Breast epithelium (tissue), 4 donors: ENCODE measurements at places on chromosomes 4 and X. TPM values are rescaled to one million over a fixed set of nuclear protein-coding genes. Genes with fewer than 3 reads are reported as not detected.

- DNase-seq, result no peak
- H3K27me3 ChIP-seq, result no peaks in the 10 kb centered on the region
- H3K36me3 ChIP-seq, result no peaks in the 10 kb centered on the region
Observed at GRCh38 chr4:121472937-121473721, 92.3 kb upstream of the QRFPR start.

GRCh38 chr4:10188400-10189004 is 71.9 kb upstream of the WDR1 start:
- no peaks in the 10 kb centered on the region for H3K36me3 ChIP-seq
- no peaks in the 10 kb centered on the region for H3K27me3 ChIP-seq
- H3K4me3 ChIP-seq, result no peak overlapping the region
- H3K27ac ChIP-seq, result no peak overlapping the region

DNA sequence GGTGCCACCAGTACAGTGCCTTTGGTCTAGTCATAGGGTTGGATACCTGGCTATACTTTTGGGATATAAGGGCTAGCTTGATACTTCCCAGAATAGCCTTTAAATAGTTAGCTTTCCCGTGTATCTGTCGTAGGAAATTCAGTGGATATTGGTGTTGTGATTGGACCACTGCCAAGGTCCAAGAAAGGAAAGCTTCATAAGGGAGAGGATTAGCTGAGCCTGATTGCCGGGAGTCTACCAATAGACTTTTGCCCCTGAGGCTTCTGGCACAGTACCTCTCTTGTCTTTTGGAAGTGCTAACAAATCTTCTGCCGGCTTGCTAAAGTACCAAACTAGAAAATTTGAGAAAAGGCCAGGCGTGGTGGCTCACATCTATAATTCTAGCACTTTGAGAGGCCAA is 350.6 kb downstream of the CHIC1 start:
- no peak for DNase-seq
- no peaks in the 10 kb centered on the region for H3K4me1 ChIP-seq
- no peaks in the 10 kb centered on the region for H3K27me3 ChIP-seq
- no peaks in the 10 kb centered on the region for H3K36me3 ChIP-seq
- no peak overlapping the region for H3K4me3 ChIP-seq
- no peak overlapping the region for H3K27ac ChIP-seq

DNA sequence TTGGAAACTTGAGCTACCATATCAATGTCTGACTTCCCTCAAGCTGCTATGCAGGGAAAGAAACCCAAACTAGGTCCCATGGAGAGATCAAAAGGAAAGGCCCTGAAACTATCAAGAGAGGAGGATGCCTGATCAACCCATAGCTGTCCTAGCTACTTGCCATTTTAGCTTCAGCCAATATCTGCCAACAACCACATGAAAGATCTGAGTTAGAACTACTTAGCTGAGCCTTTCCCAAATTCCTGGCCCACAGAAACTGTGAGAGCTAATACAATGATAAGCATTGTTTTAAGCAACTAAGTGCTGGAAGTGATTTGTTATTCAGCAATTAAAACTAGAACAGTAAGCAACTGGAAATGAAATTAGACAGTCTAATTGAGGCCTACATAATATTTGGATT is 6.3 kb upstream of the ARHGEF38 start:
- H3K27ac ChIP-seq, result peak overlapping the region; percentile 23
- DNase-seq, result no peak
- no peak overlapping the region for H3K4me3 ChIP-seq
- H3K4me1 ChIP-seq, result no peaks in the 10 kb centered on the region
- H3K36me3 ChIP-seq, result no peaks in the 10 kb centered on the region

GRCh38 chr4:20253735-20254409 is 2.2 kb downstream of the SLIT2 start:
- peaks cover 44% of the 10 kb centered on the region for H3K27me3 ChIP-seq
- DNase-seq, result peak; percentile 50
- H3K4me1 ChIP-seq, result peaks cover 4% of the 10 kb centered on the region
- peak overlapping the region; percentile 76 for H3K27ac ChIP-seq
- no peaks in the 10 kb centered on the region for H3K36me3 ChIP-seq
- H3K4me3 ChIP-seq, result peak overlapping the region; percentile 73

GRCh38 chrX:146449243-146449642 is 360.3 kb upstream of the CXorf51B start:
- no peaks in the 10 kb centered on the region for H3K36me3 ChIP-seq
- H3K27ac ChIP-seq, result no peak overlapping the region
- DNase-seq, result no peak
- H3K27me3 ChIP-seq, result no peaks in the 10 kb centered on the region
- no peak overlapping the region for H3K4me3 ChIP-seq
- no peaks in the 10 kb centered on the region for H3K4me1 ChIP-seq

- no peaks in the 10 kb centered on the region for H3K36me3 ChIP-seq
- H3K27ac ChIP-seq, result no peak overlapping the region
- no peaks in the 10 kb centered on the region for H3K4me1 ChIP-seq
- H3K27me3 ChIP-seq, result no peaks in the 10 kb centered on the region
Observed at GRCh38 chr4:98573791-98574190, 84.6 kb downstream of the TSPAN5 start.

- H3K27ac ChIP-seq, result no peak overlapping the region
- H3K27me3 ChIP-seq, result no peaks in the 10 kb centered on the region
- no peak for DNase-seq
- H3K4me3 ChIP-seq, result no peak overlapping the region
Observed at GRCh38 chr4:114226968-114227760, 247.7 kb upstream of the ARSJ start.

DNA sequence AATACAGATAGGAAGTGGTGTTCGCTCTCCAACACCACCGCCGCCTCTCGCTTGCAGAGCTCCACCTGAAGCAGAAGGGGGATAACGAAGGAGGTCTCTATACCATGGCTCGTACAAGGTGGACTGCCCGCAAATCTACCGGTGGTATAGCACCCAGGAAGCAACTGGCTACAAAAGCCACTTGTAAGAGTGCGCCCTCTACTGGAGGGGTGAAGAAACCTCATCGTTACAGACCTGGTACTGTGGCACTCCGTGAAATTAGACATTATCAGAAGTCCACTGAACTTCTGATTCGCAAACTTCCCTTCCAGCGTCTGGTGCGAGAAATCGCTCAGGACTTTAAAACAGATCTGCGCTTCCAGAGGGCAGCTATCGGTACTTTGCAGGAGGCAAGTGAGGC is 5.2 kb upstream of the BMP15 start:
- H3K27me3 ChIP-seq, result peaks cover 49% of the 10 kb centered on the region
- no peak overlapping the region for H3K27ac ChIP-seq
- no peaks in the 10 kb centered on the region for H3K36me3 ChIP-seq
- no peak overlapping the region for H3K4me3 ChIP-seq

GRCh38 chr4:101156619-101157310 is 190.6 kb downstream of the PPP3CA start:
- H3K27ac ChIP-seq, result peak overlapping the region; percentile 54
- no peaks in the 10 kb centered on the region for H3K36me3 ChIP-seq
- no peak for DNase-seq
- no peak overlapping the region for H3K4me3 ChIP-seq
- H3K4me1 ChIP-seq, result no peaks in the 10 kb centered on the region

DNA sequence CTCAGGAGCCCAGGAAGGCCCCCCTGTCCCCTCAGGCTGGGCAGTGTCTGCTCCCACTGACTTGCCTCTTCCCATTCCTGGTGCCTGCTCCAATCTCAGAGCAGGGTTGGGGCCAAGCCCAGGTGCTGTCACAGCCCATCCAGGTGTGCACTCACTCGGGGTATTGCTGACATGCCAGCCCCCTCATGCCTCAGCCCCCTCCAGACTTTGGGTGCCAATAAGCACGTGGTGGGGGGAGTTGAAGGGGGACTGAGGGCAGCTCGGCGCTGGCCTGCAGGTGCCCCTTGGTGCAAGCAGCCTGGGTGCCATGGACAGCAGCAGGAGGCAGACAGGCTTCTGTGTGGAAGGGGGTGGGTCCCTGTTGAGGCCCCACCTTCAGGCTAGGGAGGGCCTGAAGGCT is 28.4 kb downstream of the NAA11 start:
- no peaks in the 10 kb centered on the region for H3K27me3 ChIP-seq
- no peaks in the 10 kb centered on the region for H3K4me1 ChIP-seq
- DNase-seq, result no peak
- no peak overlapping the region for H3K4me3 ChIP-seq
- no peak overlapping the region for H3K27ac ChIP-seq

GRCh38 chr4:14652522-14652921 is 349.8 kb upstream of the CPEB2 start:
- H3K27ac ChIP-seq, result peak overlapping the region; percentile 58
- H3K4me1 ChIP-seq, result no peaks in the 10 kb centered on the region
- H3K36me3 ChIP-seq, result no peaks in the 10 kb centered on the region
- H3K27me3 ChIP-seq, result no peaks in the 10 kb centered on the region

- H3K4me1 ChIP-seq, result no peaks in the 10 kb centered on the region
- no peaks in the 10 kb centered on the region for H3K27me3 ChIP-seq
- H3K4me3 ChIP-seq, result no peak overlapping the region
- H3K36me3 ChIP-seq, result no peaks in the 10 kb centered on the region
Observed at GRCh38 chrX:25941087-25941486, 197.1 kb upstream of the MAGEB18 start.

- no peaks in the 10 kb centered on the region for H3K36me3 ChIP-seq
- no peak for DNase-seq
- H3K4me1 ChIP-seq, result no peaks in the 10 kb centered on the region
- H3K27me3 ChIP-seq, result no peaks in the 10 kb centered on the region
- H3K27ac ChIP-seq, result peak overlapping the region; percentile 7
Observed at GRCh38 chr4:107718351-107718965, 1.6 kb downstream of the PAPSS1 start.

GRCh38 chr4:27101126-27101525 is 240.5 kb downstream of the STIM2 start:
- no peak for DNase-seq
- H3K27ac ChIP-seq, result no peak overlapping the region
- H3K4me1 ChIP-seq, result no peaks in the 10 kb centered on the region
- H3K27me3 ChIP-seq, result no peaks in the 10 kb centered on the region
- no peaks in the 10 kb centered on the region for H3K36me3 ChIP-seq
- no peak overlapping the region for H3K4me3 ChIP-seq

NHSL2 gene
- 9.2 TPM for total RNA-seq

FGF13 gene
- total RNA-seq, result 18.1 TPM

CLCN4 gene
- 2.9 TPM for total RNA-seq

XAGE3 gene
- not detected for total RNA-seq

TSPAN7 gene
- 15.5 TPM for total RNA-seq

FHL1 gene
- 1,250 TPM for total RNA-seq

C4orf51 gene
- total RNA-seq, result not detected

RRH gene
- not detected for total RNA-seq

FAM184B gene
- 0.59 TPM for total RNA-seq

F8A2 gene
- not detected for total RNA-seq

ACE2 gene
- 7.2 TPM for total RNA-seq

TRO gene
- total RNA-seq, result 5.0 TPM

TMSB15A gene
- 1.3 TPM for total RNA-seq

FGFBP2 gene
- total RNA-seq, result 3.4 TPM
